NCI-H2081 (cell line): ENCODE measurements at places on chromosomes 1 and 21.

DNA sequence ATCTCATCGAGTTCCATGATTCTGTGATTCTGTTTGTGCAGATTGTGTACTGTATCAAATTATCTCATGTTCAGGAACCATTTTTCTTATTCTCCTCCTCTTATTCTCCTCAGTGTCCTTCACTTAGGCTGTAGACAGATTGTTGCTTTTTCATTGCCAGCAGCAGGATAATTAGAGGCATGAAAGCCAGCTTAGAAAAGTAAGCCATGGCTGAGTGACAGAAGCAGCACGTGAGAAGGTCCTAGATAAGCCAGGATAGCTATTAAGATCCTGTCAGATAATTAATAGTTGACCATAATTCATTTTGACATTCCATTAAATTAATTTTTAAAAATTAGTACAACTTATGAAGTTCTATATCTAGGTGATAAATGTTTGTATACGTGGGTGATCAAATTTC is 60.8 kb upstream of the PRKACB start:
- DNase-seq: peak; percentile 27

DNA sequence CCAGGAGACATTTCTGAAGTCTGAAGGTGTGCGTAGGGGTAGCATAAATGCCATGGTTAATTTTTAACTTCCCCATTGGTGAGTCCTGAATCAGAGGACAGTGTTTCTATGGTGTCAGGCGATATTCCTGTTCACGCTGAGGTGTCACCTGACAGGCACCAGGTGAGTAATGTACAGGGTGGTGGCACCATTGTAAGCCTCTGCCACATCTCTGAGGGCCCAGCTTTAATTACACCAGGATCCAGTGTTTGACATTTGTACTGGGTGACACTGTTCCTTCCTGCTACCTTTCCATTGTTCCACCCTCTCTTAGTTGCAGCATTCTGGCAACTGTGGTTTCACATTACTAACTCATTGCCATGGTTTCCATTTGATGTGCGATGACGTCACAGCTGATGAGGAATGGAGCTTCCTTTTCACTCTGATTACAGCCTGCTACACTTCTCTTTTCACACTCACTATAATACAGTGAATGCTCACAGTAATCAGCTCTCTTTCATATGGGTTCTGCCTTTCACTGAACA is 40.6 kb upstream of the MARK1 start:
- DNase-seq: peak; percentile 80

DNA sequence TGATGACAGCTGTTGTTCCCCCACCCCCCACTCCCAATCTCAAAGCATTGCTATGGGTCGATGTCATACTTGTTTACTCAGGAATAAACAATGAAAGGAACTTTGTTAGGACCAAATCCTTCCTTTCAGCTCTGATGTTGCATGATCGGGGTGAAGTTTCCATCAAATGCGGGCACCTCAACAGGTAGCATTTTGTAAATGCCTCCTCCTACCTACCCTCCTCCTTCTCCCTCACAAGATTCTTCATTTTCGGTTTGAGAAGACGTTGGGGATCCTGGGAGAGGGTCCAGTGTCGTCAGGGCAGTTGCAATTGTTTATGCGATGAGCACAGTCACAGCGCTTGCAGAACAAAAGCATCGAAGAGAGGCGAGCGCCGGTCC is 758 bp upstream of the HUNK start:
- DNase-seq: no peak

DNA sequence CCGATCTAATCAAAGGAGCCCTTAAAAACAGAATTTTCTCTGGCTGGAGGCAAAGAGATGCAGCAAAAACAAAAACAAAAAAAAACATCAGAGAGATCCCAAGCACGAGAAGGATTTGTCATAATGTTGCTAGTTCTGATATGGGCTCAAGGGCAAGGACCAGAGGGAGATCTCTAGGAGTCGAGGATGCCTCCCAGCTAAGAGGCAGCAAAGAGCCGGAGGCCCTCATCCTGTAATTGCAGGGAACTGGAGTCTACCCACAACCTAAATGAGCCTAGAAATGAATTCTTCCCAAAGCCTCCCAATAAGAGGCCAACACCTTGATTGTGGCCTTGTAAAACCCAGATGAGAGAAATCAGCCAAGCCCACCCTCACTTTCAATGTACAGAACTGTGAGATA is 12.0 kb downstream of the GNG12 start:
- no peak for DNase-seq

DNA sequence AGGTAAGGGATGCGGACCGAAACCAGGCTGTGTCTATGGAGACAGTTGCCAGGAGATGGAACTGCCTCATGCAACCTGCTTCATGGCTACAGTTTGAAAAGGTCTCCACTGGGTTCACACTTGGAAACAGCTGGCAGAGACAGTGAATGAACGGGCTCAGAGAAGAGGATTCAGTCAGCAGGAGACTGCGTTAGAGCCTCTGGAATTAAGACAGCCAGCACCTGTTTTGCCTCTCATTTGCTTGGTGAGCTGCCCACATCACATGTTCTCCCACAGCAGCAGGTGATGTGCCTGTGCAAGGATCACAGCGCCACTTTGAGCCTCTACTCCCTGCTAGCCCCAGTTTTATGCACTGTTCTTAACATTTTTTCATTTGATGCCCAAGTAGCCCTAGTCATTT is 321.0 kb downstream of the PLPP3 start:
- DNase-seq: no peak

- DNase-seq: no peak
Observed at GRCh38 chr1:241362350-241362749, 5.3 kb upstream of the RGS7 start.

DNA sequence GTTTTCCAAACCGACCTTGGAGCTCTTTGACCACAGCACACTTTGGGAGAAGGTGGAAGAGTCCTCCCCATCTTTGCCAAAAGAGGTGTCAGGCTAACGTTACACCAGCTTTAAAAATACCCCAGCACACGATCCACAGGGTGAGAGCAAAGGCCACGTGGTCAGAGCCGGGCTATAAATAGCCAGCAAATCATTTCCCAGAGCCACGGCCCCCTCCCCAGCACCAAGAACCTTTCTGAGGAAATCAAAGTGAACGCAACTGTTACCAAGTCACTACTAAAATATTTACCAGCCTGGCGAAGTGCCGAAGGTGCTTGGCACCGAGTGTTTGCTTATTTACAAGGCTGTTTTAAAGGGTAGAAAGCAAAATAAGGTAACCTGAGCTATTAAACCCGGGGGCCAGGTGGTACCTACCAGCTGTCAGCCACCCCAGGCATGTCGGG is 72.4 kb downstream of the CASZ1 start:
- DNase-seq: peak; percentile 71
